ENCODE measurements at places on chromosomes 12 and 14.

- no peak for DNase-seq
Measured at GRCh38 chr14:92121207-92121669, 268 bp downstream of the NDUFB1 start.

- peak; percentile 90 for DNase-seq
Measured at GRCh38 chr12:51590347-51591015, 552 bp upstream of the SCN8A start.

GRCh38 chr14:104642540-104642868 is 37.9 kb upstream of the TMEM179 start:
- DNase-seq = peak; percentile 70

DNA sequence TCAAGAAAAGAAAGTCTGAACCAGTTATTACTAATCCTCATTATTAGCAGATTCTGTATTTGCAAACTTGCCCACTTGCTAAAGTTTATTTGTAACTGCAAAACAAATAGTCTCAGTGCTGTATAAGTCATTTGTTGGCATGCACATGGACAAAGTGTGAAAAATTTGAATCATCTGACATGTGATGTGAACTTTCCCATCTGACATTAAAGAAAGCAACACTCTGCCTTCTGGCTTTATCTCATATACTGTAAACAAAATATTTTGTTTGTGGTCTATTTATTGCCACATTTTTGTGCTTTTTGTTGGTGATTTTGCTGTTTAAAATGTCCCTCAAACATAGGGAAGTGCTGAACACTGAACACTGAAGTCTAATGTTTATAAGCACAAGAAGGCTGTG is 513.8 kb downstream of the RPL10L start:
- DNase-seq = no peak

DNA sequence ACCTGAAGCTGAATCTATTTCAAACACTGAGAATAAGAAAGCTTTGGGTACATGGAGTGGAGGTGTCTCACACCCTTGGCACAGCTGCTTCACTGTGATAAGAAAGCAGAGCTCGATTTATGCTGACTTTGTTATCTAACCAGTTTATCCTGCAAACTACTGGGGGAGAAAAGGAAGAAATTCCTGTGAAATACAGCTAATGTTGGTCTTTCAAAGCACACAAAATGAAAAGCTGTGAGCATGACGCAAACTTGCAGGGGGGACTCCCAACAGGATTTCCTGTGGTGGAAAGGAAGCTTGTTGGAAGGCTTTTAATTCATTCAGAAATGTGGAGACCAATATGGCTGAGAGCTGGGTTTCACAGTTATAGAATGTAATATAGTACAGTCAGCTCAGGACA is 53.4 kb downstream of the SRGAP1 start:
- no peak for DNase-seq

GRCh38 chr12:69671597-69671996 is 27.5 kb downstream of the BEST3 start:
- DNase-seq = no peak

DNA sequence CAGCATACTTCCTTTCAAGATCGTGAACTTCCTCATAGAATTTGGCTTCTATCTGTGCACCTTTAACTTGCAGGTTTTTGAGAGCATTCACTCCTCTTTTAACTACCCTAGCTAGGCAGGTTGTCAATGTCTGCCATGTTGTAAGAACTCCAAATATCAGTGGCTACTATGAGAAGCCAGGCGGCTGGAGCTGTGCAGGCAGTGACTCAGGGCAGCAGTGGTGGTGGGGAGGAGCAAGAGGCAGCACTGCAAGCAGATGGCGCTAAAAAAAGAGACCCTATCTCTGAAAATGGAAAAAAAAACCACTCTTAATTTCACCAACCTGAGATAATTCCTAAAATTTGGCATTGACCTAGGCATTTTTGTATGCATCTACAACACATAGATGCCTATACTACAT is 28.5 kb downstream of the YARS2 start:
- no peak for DNase-seq

- peak; percentile 95 for DNase-seq
Measured at GRCh38 chr12:123271001-123271668, 521 bp downstream of the CDK2AP1 start.

DNA sequence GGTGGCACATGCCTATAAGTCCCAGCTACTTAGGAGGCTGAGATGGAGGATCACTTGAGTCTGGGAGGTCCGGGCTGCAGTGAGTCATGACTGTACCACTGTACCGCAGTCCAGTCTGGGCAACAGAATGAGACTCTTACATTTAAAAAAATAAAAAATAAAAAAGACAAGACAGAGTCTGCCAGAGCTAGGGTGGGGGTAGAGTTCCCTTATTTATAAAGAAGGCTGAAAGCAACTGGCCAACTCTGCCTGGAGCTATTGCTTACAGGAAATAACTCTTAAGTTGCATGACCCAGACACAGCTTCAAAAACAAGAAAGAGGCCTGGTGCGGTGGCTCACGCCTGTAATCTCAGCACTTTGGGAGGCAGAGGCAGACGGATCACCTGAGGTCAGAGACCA is 31.5 kb downstream of the NUMB start:
- DNase-seq = no peak

GRCh38 chr12:110798461-110798860 is 48.3 kb upstream of the CCDC63 start:
- no peak for DNase-seq

- DNase-seq = no peak
Measured at GRCh38 chr14:102930138-102930752, 7.8 kb downstream of the AMN start.

DNA sequence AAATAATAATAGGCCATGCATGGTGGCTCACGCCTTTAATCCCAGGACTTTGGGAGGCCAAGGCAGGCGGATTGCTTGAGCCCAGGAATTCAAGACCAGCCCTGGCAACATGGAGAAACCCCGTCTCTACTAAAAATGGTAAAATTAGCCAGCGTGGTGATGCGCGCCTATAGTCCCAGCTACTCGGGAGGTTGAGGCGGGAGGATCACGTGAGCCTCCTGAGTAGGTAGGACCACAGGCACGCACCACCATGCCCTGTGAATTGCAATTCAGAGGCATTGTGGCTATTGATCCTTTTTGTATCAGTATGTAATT is 2.3 kb downstream of the ARHGDIB start:
- DNase-seq = peak; percentile 75

DNA sequence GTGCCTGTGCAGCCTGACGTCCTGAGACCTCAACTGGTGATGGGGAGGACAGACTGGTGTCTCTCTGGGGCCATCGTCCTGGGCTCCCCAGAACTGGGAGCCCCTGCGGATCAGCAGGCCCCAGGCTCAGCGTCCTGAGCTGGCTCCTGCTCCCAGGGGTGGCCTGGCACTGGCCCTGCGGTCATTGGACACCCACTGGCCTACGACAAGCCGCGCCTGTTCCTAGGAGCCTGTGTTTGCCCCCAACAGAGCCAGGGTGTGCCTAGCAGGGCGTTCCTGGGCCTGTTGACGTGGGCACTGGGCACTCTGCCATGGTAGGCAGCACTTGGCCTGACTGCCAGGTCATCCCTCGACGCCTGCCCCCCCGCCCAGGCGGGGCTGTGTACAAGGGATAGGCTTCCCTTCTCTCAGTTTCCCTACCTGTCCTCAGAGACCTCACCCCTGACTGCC is 8.4 kb downstream of the ADSS1 start:
- DNase-seq = no peak

- peak; percentile 54 for DNase-seq
Measured at GRCh38 chr12:116459011-116459875, 99.9 kb upstream of the MAP1LC3B2 start.

GRCh38 chr14:26872515-26873361 is 274.9 kb upstream of the NOVA1 start:
- no peak for DNase-seq

DNA sequence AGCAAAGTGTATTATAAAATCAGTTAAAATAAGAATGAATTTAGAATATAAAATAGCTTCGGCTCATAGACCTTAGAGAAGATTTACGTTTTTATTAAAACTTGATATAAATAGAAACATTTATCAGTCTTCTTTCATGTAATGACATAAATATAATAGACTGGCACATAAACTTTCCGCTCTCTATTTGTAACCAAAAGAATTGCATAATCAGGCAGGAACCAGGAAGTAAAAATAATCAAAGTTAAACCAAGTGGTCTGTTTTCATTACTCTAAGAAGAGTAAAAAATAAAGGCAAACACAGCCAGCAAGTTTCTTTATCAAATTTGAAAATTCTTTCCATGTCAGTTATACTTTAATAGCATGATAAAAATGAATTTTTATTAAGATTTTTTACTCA is 46.3 kb upstream of the ATP2A2 start:
- DNase-seq = no peak

DNA sequence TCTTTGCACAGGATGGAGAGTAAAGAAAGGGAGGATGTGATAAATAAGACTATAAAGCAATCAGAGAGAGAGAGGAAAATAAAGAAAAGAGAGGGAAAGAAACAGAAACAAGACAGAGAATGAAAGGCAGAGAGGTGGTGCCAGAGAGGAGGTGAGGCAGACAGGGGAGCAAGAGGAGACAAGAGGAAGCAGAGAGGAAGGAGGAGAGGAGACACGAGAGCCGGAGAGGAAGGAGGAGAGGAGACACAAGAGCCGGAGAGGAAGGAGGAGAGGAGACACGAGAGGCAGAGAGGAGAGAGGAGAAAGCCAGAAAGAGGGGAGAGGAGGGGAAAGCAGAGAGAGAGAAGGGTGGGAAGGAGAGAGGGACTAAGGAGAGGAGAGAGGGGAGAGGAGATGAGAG is 125.2 kb downstream of the PAPOLA start:
- DNase-seq = no peak

GRCh38 chr12:105069936-105070702 is 14.1 kb downstream of the ALDH1L2 start:
- DNase-seq = no peak

GRCh38 chr12:125129591-125130255 is 64.5 kb downstream of the AACS start:
- no peak for DNase-seq

DNA sequence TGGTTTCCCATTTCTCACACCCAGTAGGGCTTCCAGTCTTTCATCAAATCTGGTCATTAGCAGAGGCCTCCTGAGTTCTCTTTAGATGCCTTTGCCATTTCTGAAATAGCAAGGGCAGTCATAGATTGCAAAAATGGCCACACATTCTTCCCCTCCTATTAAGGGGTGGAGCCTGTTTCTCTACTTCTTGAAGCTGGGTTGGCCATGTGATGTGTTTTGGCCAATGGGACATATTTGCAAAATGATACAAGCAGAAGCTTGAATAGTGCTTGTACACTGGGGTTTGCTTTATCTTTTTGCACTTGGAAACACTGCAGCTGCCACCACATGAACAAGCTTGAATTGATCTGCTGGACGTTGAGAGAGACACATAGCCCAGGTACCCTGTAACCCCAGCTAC is 109.3 kb downstream of the VRK1 start:
- DNase-seq = no peak
